ENCODE measurements at places on chromosomes 13 and 19. TPM values are rescaled to one million over a fixed set of nuclear protein-coding genes. Genes with fewer than 3 reads are reported as not detected.

C19orf33 gene
- 0.94 TPM for total RNA-seq

CATSPERD gene
- not detected for total RNA-seq

CYP4F3 gene
- not detected for total RNA-seq

ERVV-1 gene
- not detected for total RNA-seq

WDR87 gene
- not detected for total RNA-seq

LRRC63 gene
- total RNA-seq, result 0.39 TPM

CFD gene
- total RNA-seq, result 1.9 TPM

ZNF730 gene
- total RNA-seq, result not detected

ZNF225 gene
- 1.7 TPM for total RNA-seq

GFY gene
- not detected for total RNA-seq

INTS6 gene
- total RNA-seq, result 100 TPM

ATP13A1 gene
- total RNA-seq, result 98.8 TPM

FFAR3 gene
- total RNA-seq, result 0.70 TPM

RNF113B gene
- total RNA-seq, result not detected

RGL3 gene
- total RNA-seq, result not detected

SELENOV gene
- total RNA-seq, result not detected

GNG7 gene
- 4.5 TPM for total RNA-seq

ZNF546 gene
- total RNA-seq, result 2.7 TPM

Data from T-helper 17 cell (primary cell).